ENCODE measurements at places on chromosomes 7 and 10.

GRCh38 chr7:102935450-102936115, 22.8 kb downstream of the LRRC17 start:
- no peak for DNase-seq

DNA sequence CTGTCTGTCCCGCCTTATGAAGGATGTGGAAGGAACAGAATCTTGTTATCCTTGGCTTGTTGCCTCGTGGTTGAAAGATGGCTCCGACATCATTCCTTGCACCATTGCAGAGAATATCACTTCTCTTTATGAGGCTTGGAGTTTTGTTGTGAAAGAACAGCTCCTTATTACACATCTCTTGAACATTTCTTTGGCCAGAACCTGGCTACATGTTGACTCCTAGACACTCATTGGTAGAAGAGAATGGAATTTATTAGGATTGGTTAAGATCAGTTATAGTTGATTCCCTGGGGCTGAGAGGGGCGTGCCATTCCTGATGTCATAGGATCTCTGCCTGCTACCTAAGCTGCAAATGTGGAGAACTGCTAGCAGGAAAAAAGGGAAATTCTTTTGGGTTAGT, 180.5 kb upstream of the CTBP2 start:
- no peak for DNase-seq

- no peak for DNase-seq
Measured at GRCh38 chr7:143015926-143016490, 10.9 kb downstream of the OR9A2 start.

DNA sequence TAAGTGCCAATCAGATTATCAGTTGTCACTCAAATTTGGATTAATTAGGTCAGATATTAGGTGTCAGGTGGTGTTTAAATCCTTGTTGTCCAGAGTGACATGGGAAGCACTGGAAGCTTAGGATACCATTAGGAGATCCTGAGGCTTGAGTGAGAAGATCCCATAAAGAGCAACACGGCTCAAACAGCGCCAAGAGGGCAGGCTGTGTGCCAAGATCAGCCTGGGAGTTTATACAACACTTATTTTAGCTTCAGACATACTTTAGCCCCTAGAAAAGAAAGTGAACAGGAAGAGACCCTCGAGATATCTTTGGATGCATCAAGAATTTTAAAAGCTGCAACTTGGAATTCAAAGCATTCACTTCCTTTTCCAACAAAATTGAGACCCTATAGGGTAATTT, 14.2 kb upstream of the ACTA2 start:
- no peak for DNase-seq

DNA sequence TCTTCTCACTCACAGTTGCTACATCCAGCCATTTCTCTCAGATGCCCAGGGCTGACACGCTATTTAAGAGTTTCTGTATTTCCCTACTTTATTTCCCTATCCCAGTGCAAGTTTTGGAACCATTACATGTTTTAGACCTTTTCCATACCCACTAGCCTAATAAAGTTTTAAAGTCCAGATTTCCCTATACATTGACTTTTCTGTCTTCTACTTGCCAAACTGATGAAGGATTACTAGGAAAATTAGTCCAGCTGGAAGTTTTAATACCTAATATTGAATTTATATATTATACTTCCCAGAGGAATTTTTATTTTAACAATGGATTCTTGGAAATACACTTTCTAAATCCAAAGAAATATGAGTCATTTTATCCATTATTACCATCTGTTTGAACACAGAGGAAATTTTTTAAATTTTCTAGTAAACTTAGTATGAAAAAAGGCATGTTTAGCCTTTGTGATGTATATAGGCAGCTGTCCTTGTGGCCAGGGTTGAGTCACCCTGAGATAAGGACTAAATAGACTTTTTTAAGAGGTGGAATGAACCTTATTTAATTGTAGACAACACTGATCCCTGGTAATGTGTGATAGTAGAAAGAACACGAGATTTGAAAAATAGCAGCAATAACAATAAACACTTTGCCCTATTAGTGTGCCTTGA, 205.0 kb downstream of the TFEC start:
- DNase-seq = no peak

DNA sequence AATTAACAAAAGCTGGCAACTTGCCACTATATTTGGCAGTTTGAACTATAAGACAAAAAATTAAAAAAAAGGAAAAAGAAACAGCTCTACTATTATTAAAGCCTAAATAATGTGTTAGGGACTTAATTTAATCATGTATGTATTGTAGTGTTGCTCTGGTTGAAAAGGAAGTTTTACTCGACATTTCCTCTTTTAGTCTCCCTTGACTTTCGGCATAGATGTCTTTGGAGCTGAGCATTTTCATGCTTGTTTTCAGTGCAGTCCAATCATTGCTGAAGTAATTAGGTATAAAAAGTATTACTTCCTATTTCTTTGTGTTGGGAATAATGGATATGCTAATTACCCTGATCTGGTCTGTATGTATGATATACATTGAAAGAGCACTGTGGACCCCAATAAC, 216.8 kb upstream of the KLF6 start:
- no peak for DNase-seq

DNA sequence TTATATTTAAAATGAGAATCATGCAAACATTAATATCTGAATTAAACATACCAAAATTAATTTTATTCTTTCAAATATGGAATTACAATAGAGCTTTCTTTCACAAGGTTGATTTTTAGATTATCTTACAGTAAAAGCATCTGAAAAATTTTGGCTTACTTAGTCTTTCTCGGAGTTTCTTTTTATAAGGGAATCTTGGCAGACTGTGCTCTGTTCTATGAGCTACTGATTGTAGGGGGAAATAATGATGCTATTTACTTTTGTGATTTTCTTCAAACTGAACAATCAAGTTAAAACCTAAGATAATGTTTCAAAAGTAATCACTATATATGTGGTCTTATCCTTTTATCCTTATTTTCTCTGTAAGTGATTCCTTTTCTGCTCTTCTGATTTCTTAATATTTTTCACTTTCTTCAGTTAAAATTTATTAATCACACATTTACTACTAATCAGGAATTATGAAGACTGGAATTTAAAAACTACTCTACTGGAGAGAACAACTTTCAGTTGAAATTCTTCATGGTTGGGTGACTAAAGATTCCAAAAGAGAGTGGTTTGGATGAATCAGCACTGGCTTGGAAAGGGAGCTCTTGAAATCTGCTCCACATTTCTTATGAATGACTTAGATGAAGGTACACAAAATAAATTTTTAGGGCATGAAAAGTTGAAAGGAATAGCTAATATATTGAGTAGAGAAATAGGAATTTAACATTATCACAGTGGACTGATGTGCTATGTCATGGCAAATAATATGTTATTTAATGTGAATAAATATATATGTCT, 103.9 kb downstream of the PPP1R9A start:
- DNase-seq = no peak

DNA sequence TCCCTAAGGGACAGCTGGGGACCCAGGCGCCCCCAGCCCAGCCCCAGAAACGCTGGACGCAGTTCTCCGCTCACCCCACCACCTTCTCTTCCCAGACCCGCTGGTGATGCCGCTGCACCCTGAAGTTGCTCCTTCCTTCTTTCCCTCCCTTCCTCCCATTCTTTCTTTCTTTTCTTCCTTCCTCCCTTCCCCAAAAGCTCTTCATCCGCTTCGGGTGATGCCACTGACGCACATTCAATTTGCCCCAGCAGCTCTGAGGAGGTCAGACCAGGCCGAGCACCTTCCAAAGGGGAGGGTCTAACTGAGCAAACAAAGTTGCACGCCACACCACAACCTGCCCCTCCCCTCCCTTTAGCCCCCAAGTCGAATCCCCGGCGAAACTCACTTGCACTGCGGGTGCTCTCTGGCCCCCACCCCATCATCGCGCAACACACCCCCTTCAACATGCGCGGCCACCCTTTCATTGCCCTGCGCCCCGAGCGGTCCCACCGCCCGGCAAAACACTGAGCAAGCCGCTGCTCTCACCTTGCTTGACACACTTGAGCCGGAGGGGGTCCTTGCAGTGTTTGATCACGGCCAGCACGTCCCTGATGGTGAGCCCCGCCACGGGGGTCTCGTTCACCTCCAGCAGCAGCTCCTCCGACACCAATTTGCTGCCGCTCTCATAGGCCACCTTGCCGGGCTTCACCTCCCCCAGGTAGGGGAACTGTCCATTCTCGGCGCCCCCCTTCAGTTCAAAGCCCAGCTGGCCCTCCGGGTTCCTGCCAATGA, 787 bp downstream of the MAGI2 start:
- peak; percentile 63 for DNase-seq

GRCh38 chr10:86373828-86374227, 7.2 kb upstream of the GRID1 start:
- DNase-seq = no peak

DNA sequence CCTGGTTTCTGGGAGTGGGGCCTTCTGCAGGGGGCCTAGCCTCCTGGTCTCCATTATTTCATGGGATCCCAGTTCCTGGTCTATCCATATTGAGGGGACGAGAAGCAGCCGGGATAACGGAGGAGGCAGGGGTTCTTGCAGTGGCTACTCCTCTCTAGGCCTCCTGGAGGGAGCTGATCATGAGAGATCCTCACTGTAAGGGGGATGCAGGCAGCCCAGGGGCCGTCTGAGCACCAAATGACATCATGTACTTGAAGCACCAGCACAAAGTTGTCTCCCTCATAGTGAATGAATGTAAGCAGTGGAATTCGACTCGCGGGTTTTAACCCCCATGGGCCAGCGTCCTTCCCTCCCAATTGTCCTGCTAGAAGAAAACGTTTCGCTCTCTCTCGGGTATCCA, 964 bp upstream of the ADCY1 start:
- no peak for DNase-seq

- no peak for DNase-seq
Measured at GRCh38 chr10:86391986-86392722, 25.6 kb upstream of the GRID1 start.

All from sciatic nerve (tissue), 2 donors.